CD4-positive, alpha-beta T cell treated with Interleukin-12 subunit alpha and Interleukin-12 subunit beta, for 1 hour (primary cell): ENCODE measurements at places on chromosomes 6 and 20.

GRCh38 chr6:14317387-14317970 lies 199.9 kb downstream of the CD83 start:
- DNase-seq: no peak

DNA sequence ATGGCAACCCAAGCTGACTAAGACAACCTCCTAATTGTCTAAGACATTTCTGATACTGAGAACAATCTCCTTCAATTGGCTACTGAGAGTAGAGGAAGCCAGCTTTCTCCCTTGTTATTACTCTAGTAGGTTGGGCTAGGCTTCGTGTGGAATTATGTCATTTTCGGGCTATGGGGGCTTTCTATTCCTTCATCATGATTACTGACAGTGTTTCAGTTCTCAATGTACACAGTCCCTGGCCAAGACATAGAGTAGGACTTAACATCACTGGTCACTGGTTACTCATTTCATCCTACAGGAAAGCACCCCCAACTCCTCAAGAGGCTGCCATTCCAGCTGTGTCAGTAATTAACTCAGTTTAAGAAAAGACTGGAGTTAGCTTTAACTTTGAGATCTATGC lies 100.0 kb downstream of the KIF6 start:
- no peak for DNase-seq

- no peak for DNase-seq
Measured at GRCh38 chr20:22663528-22664025, 79.2 kb upstream of the FOXA2 start.

DNA sequence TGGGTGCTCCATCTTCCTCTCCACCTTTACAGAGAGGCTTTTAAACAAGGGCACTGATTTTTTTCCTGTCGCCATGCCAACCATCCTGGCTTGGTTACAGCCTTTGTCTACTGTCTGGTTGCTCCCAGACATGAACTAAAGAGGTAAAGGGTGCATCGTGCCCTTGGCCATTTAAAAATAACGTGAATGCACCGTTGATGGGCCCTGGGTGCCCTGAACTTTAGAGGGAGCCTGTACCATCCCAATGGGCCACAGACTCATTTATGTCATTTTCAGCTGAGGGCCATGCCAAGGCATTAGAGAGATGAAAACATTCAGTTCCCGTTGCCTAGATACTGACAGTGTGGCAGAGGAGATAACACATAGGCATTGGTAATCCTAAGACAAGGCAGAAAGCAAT lies 23.3 kb downstream of the TMC2 start:
- no peak for DNase-seq

DNA sequence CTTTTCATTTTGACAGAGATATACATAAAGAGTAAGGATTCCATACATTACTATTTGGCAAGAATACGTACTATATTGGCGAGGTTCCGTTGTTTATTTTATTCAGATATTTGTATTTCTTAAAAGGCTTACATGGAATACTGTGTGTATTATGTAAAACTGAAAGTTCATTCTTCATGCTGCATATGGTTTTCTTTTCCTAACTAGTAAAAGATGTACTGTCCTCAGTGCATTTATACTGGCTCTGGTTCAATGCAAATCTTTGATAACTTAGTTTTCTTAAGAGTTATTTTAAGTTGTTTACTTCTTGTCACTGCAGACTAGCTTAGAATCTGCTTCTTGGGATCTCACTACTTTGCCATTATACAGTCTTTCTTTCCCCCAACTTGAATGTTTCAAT lies 42.0 kb downstream of the ADGRB3 start:
- no peak for DNase-seq

- no peak for DNase-seq
Measured at GRCh38 chr6:35642471-35643161, 46.1 kb downstream of the FKBP5 start.
